Stimulated activated naive CD8-positive, alpha-beta T cell treated with anti-CD3 and anti-CD28 coated beads, Interleukin-15, amount 100 ng/mL, for 72 hours (primary cell): ENCODE measurements at places on chromosomes 6 and 20.
A peak's percentile ranks its signal among the peaks of the same experiment; 100 is the strongest.

- DNase-seq: no peak
Observed at GRCh38 chr6:113362301-113363047, 494.7 kb upstream of the MARCKS start.

DNA sequence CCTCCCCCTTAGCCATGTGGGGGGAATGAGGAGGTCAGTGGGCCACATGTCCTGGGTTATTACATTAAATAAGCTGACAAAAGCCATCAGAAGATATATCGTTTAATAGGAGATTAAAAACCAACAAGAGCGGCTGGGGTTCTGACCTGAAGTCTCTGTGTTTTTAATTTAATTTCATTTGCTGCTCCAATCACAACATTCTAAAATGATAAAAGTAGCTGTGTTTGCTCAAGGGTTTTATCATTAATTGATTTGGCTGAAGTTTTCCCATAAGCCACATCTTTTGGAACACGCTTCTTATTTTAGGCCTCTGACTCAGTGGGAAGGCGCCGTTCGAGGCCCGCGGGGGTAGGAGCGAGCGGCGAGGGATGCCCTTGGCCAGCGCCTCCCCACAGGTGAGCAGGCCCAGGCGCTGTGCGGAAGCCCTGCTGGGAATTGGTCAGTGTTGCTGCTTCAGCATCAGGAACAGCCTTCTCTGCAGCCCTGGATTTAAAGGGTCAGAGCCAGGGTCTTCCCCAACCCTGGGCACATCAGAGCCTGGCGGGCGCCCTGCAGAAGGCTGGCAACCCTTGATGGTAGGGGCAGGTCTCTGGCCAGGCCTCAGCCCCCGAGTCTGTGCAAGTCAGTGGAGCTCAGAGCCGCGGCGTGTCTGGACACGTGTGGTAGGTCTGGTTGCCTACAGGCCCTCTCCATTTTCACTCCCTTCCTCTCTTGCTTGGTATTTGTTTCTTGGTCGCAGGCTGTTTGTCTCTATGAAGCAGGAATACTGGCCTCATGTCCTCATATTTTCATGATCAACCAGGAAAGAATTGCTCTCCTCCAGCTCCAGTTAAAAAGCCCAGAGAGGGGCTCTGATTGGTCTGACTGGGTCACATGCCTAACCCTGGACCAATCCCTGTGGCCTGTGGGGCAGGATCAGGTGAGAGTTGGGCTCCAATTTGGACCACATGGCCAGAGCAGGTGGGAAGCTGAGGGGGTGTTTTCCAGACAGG, 30.9 kb upstream of the MLN start:
- no peak for DNase-seq

- no peak for DNase-seq
Observed at GRCh38 chr6:30938730-30939129, 2.0 kb upstream of the MUCL3 start.

DNA sequence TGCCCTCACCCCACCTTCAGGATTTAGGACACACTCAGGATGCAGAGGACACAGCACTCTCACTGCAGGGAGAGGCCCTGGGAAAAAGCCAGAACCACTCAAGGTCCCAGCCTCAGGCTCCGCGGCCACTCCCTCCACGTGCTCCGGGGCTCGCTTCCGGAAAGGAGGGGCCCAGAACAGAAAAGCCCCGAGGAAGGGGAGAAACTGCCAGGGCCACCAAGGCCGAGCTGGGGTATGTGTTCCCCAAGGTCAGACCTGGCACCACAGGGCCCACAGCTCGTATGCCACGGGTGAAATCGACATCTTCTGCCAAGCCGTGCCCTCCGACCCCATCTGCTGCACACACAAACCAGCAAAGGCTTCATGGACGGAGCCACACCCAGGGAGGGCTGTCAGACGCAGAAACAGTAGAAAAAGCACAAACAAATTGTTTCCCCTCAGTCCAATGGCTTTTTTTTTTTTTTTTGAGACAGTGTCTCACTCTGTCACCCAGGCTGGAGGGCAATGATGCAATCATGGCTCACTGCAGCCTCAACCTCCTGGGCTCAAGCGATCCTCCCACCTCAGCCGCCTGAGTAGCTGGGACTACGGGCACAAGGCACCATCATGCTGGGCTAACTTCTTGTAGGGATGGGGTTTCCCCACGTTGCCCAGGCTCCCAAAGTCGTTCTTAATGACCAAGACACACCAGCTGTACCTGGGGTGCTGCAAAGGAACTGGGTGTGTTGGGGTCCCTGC, 33.4 kb downstream of the SLC2A4RG start:
- DNase-seq: no peak

GRCh38 chr20:62755817-62756724, 40.2 kb upstream of the MRGBP start:
- no peak for DNase-seq

DNA sequence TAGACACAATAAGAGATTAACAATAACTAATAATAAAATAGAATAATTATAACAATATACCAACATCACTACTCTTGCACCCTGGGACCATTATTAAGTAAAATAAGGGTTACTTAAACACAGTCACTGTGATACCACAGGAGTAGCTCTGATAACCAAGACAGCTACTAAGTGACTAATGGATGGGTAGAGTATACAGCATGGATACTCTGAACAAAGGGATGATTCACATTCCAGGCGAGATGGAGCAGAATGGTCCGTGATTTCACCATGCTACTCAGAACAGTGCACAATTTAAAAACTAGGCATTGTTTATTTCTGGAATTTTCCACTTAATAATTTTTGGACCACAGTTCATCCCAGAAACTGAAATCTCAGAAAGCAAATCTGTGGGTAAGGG, 80.0 kb upstream of the FUT9 start:
- DNase-seq: no peak

- peak; percentile 47 for DNase-seq
Observed at GRCh38 chr20:46011631-46012482, 3.1 kb downstream of the MMP9 start.

GRCh38 chr6:148750838-148751792, 4.3 kb downstream of the UST start:
- no peak for DNase-seq

DNA sequence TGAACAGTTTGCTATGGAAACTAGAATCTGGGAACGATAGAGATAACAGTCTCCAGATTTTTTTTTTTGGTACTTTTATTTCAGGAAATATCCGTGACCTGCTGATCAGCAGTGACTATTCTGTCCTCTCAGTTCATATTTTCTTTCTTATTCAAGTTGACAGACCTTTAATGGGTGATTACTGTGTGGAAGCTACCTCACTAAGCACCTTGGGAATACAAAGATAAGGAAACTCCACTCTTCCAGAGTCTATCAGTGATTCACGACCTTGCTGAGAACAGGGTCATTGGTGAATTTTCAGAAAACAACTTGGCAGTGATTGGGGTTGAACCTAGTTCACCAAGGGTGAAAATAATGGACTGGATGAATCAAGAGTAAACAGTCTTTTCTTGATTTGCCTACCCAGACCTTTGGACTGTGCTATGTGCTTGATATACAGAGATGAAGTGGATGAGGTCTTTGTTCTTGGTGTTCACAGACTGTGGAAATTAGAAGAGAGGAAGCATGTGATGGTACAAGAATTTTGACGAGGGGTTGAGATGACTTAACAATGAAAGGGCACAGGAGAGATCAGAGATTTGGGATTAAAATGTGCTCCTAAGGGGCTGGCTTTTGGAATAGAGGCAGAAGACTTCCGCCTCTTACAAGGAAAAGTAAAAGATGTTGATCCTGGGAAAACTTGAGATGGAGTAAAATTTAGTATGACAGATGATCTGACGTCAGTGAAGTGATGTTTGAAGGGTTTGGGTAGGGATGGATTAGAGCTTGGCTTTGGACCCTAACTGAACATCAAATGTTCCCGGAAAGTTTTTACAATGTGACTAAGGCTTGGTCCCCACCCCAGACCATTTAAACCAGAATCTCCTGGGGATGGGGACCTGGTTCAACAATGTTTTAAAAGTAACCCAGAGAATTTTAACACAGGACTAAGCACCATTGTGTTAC, 1.2 kb downstream of the KAT14 start:
- DNase-seq: no peak

GRCh38 chr6:46969206-46969605, 47.5 kb upstream of the ADGRF5 start:
- no peak for DNase-seq

DNA sequence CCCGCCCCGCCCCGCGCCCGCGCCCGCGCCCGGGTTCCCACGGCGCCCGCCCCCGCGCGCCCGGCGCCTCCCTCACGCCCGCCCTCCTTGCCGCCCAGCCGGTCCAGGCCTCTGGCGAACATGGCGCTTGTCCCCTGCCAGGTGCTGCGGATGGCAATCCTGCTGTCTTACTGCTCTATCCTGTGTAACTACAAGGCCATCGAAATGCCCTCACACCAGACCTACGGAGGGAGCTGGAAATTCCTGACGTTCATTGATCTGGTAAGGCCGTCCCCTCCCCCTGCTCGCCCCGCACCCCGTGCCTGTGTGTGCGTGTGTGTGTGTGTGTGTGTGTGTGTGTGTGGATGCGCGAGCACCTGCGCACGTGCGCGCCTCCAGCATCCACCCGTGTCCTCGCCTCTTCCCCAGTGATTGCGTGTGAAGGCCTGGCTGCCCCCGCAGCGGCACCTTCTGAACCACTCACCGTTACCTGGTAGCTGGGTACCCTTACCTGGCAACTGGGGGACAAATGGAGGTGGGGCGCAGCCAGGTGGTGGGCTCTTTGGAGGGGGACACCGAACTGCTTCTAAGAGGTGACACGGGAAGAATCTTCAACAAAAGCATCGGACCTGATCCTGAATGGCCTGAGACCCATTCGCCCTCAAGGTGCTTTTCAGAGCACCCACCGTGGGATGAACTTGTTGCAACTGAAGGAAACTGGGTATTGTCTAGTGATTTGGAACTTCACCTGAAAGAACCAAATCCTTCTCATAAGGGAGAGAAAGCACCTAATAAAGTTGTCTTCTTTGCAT, at the start of gene AIG1:
Gene AIG1 (plus strand): TSS at position 84 of the 791 bp plus-strand sequence. CDS start 37 bp downstream, at position 121.
- DNase-seq: peak; percentile 55

GRCh38 chr6:7411328-7411727, 21.7 kb downstream of the RIOK1 start:
- no peak for DNase-seq

DNA sequence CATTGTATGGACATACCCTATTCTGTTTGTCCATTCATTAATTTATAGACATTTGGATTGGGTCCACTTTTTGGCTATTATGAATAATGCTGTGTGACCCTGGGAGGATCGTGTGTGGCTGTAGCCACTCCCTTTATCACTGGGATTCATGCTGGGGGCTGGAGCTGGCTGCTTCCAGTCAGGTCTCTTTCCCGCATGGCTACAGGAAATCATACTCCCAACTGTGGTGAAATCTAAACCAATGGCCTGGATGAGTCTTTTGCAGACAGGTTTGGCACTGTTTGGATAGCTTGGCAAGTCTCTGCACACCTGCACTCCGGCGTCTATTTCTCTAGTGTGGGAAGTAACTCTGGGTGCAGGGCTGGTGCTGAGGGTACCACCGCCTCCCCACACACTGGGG, 80.4 kb downstream of the RIN2 start:
- DNase-seq: no peak

DNA sequence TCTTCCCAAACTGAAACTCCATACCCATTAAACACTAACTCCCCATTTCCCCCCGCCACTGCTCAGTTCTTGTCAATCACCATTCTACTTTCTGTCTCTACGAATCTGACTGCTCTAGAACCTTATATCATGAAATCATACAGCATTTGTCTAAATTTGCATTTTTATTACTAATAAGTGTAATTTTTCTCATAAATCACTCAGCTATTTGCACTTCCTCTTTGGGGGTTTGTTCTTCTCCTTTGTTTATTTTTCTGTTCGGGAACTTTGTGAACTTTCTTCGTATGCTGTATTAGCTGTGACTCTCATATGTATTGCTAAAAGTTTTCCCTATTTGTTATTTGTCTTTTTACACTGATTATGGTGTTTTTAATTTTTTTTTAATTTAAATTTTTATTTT, 152.2 kb downstream of the SLC16A10 start:
- no peak for DNase-seq

- DNase-seq: no peak
Observed at GRCh38 chr20:3896853-3897583, 7.8 kb downstream of the PANK2 start.

DNA sequence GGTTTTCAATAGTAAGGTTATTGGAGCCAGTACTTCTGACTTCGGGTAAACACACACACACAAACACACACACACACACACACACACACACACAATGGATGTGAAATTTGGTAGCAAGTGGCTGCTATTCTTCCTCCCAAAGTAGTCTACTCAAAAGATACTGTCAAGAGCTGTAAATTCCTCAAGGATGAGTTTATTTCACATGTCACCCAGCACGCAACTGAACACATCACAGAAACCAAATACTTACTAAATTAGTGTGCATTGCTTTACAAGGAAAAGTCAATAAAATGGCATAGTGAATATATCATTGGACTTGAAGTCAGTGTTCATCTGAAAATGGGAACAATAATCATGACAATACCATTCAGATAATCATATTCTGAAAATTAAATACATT, 32.9 kb downstream of the MMUT start:
- no peak for DNase-seq

DNA sequence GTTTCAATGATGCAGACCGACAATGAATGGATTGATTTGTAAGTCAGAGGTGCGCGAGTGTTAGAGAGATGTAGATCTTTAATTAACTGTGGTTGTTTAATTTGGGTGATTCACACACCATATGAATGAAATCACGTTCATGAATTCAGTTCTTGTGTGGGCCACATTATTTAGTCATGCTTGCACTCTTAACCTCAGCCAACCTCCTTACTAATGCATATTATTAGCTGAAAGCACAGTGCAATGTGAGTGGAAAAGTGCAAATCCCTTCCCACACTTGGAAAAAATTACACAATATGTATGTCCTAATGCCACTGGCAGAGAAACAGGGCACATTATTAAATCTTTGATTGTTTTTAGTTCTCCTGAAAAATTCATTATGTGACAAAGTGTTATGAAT, 512.5 kb downstream of the BCKDHB start:
- no peak for DNase-seq

DNA sequence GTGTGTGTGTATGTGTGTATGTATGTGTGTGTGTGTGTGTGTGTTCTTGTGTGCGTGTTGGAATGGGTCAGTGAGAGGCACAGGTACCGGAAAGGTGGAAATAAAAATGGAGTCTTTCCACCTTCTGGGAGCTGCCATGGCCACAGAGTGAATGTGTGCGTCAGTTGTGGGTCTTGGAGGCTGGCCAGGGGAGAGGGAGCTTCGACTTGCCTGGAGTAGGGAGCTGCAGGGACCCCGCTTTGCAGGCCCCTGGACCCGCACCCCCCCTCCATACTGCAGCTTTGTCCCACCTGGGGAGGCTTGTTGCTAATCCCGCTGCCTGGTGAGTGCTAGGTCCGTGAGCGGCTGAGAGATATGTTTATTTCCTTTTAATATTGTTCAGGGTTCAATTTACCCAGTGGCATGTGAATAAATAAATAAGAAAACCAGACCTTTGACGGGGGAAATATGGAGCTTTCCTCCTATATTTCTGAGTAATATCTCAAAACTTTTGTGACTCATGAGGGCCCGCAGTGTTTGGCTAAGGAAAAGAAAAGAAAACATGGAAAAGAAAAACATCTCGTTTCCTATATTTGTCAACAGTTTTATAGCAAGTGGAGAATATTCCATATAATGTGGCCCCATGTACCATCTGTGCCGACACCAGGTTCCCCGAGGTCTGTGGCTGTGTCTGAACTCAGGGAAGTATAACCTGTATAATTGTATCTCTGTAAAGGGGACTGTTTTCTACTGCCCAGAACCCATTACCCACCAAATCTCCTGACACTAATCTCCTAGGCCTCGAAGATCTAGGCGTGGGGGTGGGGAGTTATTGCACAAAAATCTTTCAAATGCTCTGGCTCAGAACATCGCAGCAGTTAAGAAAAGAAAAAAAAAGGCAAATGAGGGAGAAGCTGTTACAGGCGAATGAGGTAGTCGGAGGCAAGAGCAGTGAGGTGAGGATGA, 24.6 kb upstream of the CCDC167 start:
- DNase-seq: no peak
